ENCODE measurements at places on chromosomes 2 and 18.

DNA sequence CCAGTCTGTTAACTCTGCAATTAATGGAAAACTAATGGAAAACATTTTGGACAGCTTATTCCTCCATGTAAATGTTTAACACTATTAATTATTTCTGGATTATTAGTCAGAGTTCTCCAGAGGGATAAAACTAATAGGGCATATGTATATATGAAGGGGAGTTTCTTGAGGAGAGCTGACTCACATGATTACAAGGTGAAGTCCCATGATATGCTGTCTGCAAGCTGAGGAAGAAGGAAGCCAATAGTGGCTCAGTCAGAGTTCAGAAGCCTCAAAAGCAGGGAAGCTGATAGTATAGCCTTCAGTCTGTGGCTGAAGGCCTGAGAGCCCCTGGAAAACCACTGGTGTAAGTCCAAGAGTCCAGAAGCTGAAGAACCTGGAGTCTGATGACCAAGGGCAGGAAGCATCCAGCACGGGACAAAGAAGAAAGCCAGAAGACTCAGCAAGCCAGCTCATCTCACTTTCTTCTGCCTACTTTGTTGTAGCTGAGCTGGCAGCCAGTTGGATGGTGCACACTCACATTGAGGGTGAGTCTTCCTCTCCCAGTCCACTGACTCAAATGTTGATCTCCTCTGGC is 136.0 kb downstream of the PTH2R start:
- DNase-seq, result no peak

DNA sequence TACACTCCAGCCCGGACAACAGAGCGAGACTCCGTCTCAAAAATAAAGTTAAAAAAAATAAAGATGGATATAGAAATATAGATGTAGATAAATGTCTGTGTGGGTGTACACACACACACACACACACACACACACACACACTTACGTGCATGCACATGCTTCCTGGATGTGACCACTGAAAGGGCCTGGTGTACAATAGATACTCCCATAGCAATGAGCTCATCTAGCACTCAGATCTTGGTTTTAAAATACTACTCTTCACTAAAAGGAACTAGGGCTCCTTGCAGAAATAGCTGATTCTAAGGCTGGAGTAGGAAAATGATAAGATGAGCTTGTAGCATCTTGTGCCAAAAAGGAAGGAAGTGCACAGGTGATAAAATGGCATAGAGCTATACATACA is 39.1 kb downstream of the ROCK2 start:
- DNase-seq, result no peak

GRCh38 chr2:217160103-217160743 is 300.4 kb upstream of the TNP1 start:
- DNase-seq, result no peak

DNA sequence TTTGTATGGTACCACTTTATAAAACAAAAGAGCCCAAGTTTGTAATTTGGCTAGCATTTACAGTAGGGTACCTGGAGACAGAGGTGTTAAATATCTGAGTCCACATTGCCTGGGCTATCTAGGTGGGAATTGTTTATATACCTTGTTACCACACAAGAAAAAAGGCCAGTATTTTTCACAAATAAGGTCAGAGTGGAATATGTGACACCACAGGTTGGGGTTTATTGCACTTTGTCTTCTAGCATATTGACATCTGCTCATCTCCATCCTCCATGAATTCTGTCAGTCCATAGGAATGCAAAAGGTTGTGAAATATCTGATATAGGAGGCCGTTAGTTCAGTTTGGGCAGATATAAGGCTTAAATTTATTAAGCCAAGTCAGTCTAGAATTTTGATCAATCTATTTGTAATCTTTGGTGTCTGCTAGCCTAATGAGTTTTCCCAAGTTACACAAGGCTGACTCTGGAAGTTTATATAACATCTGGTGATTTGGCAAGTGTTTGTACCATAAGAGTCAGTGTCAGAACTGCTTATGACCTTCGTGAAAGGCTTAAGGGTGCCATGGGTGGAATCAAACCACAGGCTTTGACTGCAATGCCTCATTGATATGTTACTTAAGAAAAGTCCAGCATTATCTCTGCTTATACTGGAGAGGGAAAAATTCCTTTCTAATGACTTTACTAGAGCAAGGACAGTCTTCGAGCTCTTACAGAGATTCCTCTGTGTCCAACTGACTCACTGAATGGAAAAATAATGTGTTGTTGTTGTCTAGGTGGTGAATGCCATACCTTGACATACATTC is 11.3 kb upstream of the DPP4 start:
- DNase-seq, result no peak

DNA sequence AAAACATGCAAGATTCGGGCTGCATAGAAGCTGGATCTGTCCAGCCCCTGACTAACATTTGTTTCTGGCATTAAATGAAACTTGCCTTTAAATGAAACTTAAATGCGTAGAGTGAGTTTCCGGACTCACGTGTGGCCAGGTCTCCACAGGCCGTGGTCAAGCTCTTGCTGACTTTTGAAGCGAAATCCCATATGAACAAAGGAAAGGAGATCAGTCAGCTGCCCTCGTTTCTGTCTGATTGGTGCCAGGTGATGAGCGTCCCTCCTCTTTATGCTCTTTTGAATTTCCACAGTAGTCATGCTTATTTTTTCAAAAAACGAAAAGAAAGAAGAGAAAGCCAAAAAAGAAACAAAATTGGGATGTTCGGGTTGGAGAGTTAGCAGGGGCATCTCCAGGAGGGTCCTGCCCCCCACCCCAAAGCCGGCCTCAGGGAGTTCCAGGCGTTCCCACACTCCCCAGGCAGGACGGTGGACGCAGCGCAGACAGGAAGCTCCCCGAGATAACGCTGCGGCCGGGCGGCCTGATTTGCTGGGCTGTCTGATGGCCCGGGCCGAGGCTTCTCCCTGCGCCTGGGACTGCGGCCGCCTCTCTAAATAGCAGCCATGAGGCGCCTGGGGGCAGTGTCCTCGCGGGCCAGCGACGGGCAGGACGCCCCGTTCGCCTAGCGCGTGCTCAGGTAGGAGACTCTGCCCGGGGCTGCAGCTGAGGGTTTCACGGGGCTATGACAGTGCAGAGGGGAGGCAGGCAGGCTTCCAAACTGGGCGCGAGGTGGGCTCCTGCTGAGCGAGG is at the start of gene COLEC11:
Gene COLEC11, plus strand, starts transcription at position 620 of the 789 bp plus-strand sequence. CDS start 9,229 bp downstream, outside the sequence.
- DNase-seq, result no peak

GRCh38 chr2:174673440-174673839 is 75.8 kb upstream of the WIPF1 start:
- DNase-seq, result no peak

DNA sequence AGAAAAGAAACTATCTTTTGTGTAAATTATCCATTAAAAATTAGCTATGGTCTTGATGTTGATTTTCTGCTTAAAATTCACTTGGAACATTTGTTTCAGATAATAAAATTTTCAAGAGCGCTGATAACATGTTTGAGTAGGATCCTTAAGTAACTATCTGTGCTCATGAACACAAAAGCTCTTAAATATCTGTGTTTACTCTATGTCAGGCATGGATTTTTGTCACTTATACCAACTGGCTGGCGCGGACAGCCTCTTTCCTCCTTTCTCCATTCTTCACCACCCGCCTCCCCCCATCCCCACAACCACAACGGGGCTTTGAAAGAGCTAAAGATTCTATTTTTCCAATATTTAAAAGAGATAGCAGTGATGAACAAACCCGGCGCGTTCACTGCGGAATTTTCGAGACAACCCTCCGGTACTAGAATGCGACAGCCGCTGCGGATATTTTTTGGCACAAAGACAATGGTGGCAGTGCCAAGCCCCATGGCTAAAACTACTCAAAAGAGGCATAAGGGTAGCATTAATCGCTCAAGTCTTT is 181.5 kb downstream of the TCF4 start:
- DNase-seq, result no peak

- DNase-seq, result no peak
Observed at GRCh38 chr2:167988296-167988695, 259.1 kb downstream of the STK39 start.

DNA sequence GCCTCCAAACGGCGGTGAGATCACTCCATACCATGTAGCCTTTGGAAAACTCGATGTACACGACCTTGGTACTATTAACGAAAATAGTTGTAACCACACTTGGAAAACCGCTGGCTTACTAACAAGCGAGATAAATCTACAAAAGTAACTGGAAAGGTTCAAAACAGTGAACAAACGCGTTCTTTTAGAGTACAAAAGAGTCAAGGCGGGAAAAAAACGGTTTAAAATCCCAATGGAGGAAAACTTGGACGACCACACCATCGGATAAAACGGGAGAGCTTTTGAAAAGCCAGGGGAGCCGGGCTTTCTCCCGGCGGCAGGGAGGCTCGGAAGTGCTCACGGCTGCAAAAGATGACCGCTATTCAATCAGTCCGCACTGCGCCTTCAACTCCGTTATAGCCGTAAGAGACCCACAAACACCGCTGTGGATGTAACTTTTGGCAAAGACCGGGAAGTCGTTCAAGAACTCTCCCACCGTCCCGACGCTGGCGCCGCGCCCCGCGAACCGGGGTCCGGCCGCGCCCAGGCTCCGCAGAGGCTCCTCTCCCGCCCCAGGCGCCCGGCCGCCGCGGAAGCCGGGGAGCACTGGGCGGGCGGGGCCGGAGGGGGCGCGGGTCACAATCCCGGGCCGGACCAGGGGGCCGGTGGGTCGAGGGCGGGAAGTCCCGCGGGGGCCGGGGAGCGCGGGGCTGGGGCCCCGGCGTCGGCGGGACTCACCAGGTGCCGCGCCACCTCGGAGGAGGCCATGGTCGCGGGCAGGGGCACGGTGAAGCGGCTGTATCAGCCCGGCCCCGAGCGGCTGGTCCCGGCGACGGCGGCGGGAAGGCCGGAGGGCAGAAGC is 465 bp downstream of the SEPTIN10 start:
- no peak for DNase-seq

GRCh38 chr2:212592695-212593094 is 54.1 kb upstream of the ERBB4 start:
- DNase-seq, result no peak

DNA sequence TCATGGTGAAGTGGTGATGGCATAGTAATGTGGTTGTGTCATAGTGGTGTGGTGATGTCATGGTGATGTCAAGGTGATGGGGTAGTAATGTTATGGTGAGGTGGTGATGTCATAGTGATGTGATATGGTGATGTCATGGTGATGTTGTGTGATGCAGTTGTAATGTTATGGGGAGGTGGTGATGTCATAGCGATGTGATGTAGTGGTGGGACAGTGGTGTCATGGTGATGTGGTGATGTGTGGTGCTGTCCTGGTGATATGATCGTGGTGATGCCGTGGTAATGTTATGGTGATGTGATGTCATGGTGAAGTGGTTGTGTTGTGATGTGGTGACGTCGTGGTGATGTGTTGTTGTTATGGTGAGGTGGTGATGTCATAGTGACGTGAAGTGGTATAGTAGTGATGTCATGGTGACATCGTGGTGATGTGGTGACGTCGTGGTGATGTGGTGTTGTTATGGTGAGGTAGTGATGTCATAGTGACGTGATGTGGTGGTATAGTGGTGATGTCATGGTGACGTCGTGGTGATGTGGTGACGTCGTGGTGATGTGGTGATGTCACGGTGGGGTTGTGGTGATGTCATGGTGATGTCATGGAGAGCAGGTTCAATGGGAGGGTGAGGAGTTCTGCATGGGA is 242.7 kb upstream of the MYT1L start:
- peak; percentile 31 for DNase-seq

DNA sequence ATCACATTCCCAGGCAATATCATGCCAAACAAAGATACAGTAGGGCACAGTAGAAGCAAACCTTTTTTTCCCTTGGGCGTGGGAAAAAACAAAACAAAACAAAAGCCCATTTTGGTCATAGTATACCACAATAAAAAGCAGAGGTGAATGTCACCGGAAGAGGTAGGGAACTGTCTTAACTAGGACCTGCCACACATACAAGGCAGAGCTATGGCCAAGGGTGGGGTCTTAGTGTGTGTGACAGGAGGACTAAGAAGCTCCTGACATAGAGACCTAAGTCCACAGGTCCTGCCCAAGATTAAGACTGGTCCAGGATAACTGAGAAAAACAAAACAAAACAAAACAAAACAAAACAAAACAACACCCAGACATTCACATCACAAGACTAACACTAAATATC is 441.2 kb upstream of the DSEL start:
- DNase-seq, result no peak

DNA sequence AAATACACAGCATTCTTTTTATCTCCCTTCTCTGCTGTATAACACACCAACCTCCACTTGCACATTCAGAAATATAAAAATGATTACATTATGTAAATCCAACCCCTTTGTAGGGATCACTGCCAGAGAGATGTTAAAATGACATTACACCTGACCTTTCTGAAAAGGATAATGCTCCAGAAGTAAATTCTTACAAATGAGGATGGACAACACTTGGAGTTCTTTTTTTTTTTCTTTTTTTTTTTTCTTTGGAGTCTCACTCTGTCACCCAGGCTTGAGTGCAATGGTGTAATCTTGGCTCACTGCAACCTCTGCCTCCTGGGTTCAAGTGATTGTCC is 20.3 kb upstream of the AGFG1 start:
- DNase-seq, result no peak

DNA sequence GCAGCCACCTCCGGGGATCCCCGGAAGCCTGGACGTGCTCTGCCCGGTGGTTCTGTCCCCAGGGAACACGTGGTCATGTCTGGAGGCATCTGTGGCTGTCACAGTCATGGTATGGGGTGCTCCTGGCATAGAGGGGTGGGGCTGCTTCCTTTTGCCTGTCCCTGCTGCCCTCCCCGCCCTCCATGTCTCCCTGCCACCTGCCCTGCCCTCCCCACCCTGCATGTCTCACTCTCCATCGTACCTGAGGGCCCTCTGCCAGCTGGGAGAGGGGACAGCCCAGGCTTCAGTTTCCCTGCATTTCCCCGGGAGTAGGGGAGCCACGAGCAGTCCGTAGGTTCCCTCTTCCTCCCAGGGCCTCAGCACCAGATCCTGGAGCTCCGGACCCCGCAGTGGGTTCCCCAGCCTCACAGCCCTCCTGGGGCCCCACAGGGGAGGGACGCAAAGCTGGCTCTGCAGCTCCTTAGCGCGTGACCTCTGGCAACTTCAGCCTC is 90.0 kb upstream of the CTDP1 start:
- DNase-seq, result no peak

GRCh38 chr2:23027396-23027795 is 357.6 kb upstream of the KLHL29 start:
- no peak for DNase-seq
